ENCODE measurements at places on chromosomes 3 and 15. TPM values are rescaled to one million over a fixed set of nuclear protein-coding genes. Genes with fewer than 3 reads are reported as not detected.

SSUH2 gene
- polyA plus RNA-seq = 3.5 TPM

RARB gene
- polyA plus RNA-seq = 10.5 TPM

CDHR4 gene
- 0.25 TPM for polyA plus RNA-seq

MCTP2 gene
- 0.37 TPM for polyA plus RNA-seq

HHLA2 gene
- polyA plus RNA-seq = not detected

MAGI1 gene
- 12.3 TPM for polyA plus RNA-seq

TMEM108 gene
- polyA plus RNA-seq = 18.6 TPM

MESP2 gene
- 0.35 TPM for polyA plus RNA-seq

PLA2G4D gene
- 0.14 TPM for polyA plus RNA-seq

LNP1 gene
- polyA plus RNA-seq = 6.7 TPM

HRG gene
- polyA plus RNA-seq = not detected

OXTR gene
- polyA plus RNA-seq = 9.4 TPM

BCHE gene
- polyA plus RNA-seq = 66.7 TPM

TF gene
- 4.4 TPM for polyA plus RNA-seq

CYP8B1 gene
- 0.09 TPM for polyA plus RNA-seq

OR4F6 gene
- not detected for polyA plus RNA-seq

ARL6IP5 gene
- 121 TPM for polyA plus RNA-seq

EPHA6 gene
- 0.11 TPM for polyA plus RNA-seq

Data from forelimb muscle (tissue), 1 donor.